ENCODE measurements at places on chromosomes 3 and 15. TPM values are rescaled to one million over a fixed set of nuclear protein-coding genes. Genes with fewer than 3 reads are reported as not detected.

GRCh38 chr3:141737678-141738021 is 448 bp upstream of the RNF7 start:
- no peak for DNase-seq

- DNase-seq: no peak
Observed at GRCh38 chr3:61729038-61729634, 167.8 kb downstream of the PTPRG start.

Gene CASR
- total RNA-seq: 0.30 TPM

Gene SMC4
- 12.0 TPM for total RNA-seq

Gene ZNF660
- total RNA-seq: 0.30 TPM

DNA sequence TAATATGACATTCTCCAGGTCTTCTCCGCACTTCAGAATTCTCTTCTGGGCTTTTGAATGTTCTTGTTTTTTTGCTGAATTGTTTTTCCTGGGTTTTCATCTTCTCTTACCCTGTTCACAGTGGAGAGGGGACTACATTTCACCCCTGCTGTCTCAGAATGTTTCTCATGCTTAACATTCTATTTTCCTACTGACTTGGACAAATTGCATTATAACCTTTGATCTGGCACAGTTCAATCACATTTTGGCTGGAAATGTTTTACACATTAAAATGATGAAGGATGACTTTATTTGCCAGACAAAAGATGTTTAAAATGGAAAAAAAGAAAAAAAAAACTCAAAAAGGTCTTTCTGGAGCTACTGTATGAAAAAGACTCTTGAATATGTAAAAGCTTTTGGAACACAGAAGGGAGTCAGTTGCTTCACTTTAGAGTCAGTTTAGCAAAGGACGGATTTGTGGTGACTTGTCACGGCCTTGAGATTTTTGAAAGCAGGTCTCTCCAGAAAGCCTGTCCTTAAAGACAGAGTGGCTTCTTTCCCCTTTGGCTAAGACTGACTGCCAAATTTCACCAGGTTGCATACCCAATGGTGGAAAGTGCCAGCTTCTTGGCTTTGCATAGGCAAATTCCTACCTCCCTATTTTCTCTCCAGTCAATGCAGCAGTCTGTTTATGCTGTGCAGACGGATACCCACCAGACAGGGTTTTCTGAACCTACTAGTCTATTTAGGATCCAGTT is 401.0 kb upstream of the TBL1XR1 start:
- DNase-seq: no peak

GRCh38 chr3:46844881-46845312 is 18.3 kb downstream of the MYL3 start:
- no peak for DNase-seq
